Smooth muscle cell of the pulmonary artery (primary cell): ENCODE measurements at places on chromosomes 13 and 19. TPM values are rescaled to one million over a fixed set of nuclear protein-coding genes. Genes with fewer than 3 reads are reported as not detected.

Gene ZNF154
- total RNA-seq, result 7.0 and 8.1 TPM in 2 replicates

Gene KLHL1
- not detected in 2 replicates for total RNA-seq

Gene ACP5
- total RNA-seq, result 2.4 TPM in 2 replicates

Gene FAM216B
- not detected in 2 replicates for total RNA-seq

Gene SYT5
- total RNA-seq, result 0.13 TPM in 1 of 2 replicates, not detected in the other

Gene VSTM2B
- total RNA-seq, result not detected in 2 replicates

Gene S1PR4
- total RNA-seq, result not detected in 2 replicates

Gene EEF2
- 3,400 and 3,898 TPM in 2 replicates for total RNA-seq

Gene CPB2
- total RNA-seq, result not detected in 2 replicates

Gene THSD8
- 0.13 TPM in 1 of 2 replicates, not detected in the other for total RNA-seq

Gene CEACAM20
- not detected in 2 replicates for total RNA-seq

Gene FOXA3
- not detected in 2 replicates for total RNA-seq

Gene WDR88
- total RNA-seq, result not detected in 2 replicates

Gene EFNA2
- not detected in 2 replicates for total RNA-seq

Gene DACH1
- total RNA-seq, result not detected in 2 replicates

Gene GRK1
- 0.03 TPM in 1 of 2 replicates, not detected in the other for total RNA-seq

Gene ZNF677
- total RNA-seq, result 14.7 and 14.8 TPM in 2 replicates

Gene PGLYRP2
- total RNA-seq, result not detected in 2 replicates

Gene FPR3
- 0.07 and 0.17 TPM in 2 replicates for total RNA-seq

Gene KEAP1
- total RNA-seq, result 79.0 and 82.3 TPM in 2 replicates

Gene ZNF285
- 3.8 and 4.8 TPM in 2 replicates for total RNA-seq

Gene ZNF433
- total RNA-seq, result 3.4 and 4.5 TPM in 2 replicates

Gene C19orf85
- total RNA-seq, result not detected in 2 replicates

Gene PGLYRP1
- total RNA-seq, result not detected in 2 replicates

Gene FXYD7
- total RNA-seq, result not detected in 2 replicates

Gene TMEM238
- 0.23 and 0.39 TPM in 2 replicates for total RNA-seq

Gene CYP2A6
- not detected in 2 replicates for total RNA-seq

Gene GAPDHS
- total RNA-seq, result not detected in 2 replicates

Gene APC2
- total RNA-seq, result 0.13 and 0.20 TPM in 2 replicates

Gene ZGLP1
- 0.46 and 0.59 TPM in 2 replicates for total RNA-seq

Gene UBE2M
- total RNA-seq, result 47.2 and 63.3 TPM in 2 replicates

Gene ARHGAP33
- 3.1 and 5.5 TPM in 2 replicates for total RNA-seq

Gene ZNF225
- 5.6 and 7.4 TPM in 2 replicates for total RNA-seq

Gene DGKH
- 9.7 and 14.5 TPM in 2 replicates for total RNA-seq

Gene KIR3DL2
- total RNA-seq, result not detected in 2 replicates

Gene DLEU7
- total RNA-seq, result not detected in 2 replicates

Gene MAMSTR
- 0.65 and 0.69 TPM in 2 replicates for total RNA-seq

Gene TNFRSF19
- 3.0 and 8.0 TPM in 2 replicates for total RNA-seq

Gene TEX29
- 0.26 TPM in 1 of 2 replicates, not detected in the other for total RNA-seq

Gene GPR4
- 0.53 and 0.78 TPM in 2 replicates for total RNA-seq

Gene ENOX1
- total RNA-seq, result 5.5 and 7.6 TPM in 2 replicates

Gene PSG2
- total RNA-seq, result 0.13 and 0.73 TPM in 2 replicates

Gene CD209
- not detected in 2 replicates for total RNA-seq

Gene CERS1
- total RNA-seq, result 2.9 and 11.6 TPM in 2 replicates

Gene DKKL1
- not detected in 2 replicates for total RNA-seq

Gene N4BP2L2
- total RNA-seq, result 91.2 and 92.9 TPM in 2 replicates

Gene ACER1
- not detected in 2 replicates for total RNA-seq

Gene CGB2
- total RNA-seq, result not detected in 2 replicates

Gene EVI5L
- 22.3 and 22.4 TPM in 2 replicates for total RNA-seq

Gene SH2D3A
- total RNA-seq, result not detected in 2 replicates

Gene ZNF790
- 7.4 and 8.1 TPM in 2 replicates for total RNA-seq

Gene OR7C1
- total RNA-seq, result not detected in 2 replicates

Gene ZNF829
- 2.6 and 3.4 TPM in 2 replicates for total RNA-seq

Gene ZNF729
- total RNA-seq, result not detected in 2 replicates

Gene ZNF135
- total RNA-seq, result 5.1 and 6.1 TPM in 2 replicates

Gene IL12RB1
- total RNA-seq, result 0.33 and 0.36 TPM in 2 replicates
